Inflammatory macrophage treated with lipopolysaccharide for 1 hour (primary cell): ENCODE measurements at places on chromosomes 13 and 19.

DNA sequence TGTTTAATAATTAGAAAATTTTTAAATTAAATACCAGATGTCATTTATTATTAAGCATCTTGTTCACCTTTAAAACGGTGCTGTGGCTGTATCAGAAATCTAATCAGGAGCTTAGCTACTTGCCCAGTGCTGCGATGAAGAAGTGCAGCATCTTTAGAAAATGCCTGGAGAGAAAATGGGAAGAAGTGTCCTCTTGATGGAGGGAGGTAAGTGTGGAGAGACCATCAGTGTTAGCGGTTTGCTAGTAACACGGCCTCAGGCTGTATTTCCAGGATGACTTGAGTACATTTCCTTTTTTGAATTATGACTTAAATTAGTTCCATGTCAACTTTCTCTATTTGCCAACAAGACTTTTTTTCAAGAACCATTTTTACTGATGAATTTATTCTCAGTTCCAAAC lies 74.1 kb downstream of the SHISA2 start:
- DNase-seq: no peak

- DNase-seq: no peak
These were observed 369.4 kb downstream of the LIG4 start for GRCh38 chr13:107845911-107846310.

DNA sequence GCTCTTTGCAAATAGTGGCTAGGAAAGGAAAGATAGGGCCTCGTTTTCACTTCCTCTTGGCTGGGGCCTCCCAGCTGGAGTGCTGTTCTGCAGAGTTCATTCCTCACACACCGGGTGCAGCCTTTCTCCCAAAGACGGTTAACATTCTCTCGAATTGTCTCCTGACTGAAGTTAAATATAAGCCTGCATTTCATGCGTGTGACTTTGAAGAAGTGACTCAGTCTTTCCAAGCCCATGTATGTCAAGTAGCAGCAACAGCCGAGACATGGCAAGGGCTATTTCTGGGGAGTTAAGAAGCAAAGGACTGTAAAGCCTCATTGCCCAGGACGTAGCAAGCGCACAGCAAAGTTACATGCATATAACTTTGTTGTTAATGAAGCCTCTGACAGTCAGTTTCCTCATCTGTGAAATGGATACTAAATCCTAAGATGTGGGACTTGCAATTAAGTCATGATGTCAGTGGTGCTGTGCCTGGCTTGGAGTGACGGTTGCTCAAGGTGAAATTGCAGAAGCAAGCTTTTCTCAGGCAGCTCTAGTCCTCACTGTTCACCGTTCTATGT lies 502.4 kb downstream of the MYO16 start:
- peak; percentile 42 for DNase-seq

DNA sequence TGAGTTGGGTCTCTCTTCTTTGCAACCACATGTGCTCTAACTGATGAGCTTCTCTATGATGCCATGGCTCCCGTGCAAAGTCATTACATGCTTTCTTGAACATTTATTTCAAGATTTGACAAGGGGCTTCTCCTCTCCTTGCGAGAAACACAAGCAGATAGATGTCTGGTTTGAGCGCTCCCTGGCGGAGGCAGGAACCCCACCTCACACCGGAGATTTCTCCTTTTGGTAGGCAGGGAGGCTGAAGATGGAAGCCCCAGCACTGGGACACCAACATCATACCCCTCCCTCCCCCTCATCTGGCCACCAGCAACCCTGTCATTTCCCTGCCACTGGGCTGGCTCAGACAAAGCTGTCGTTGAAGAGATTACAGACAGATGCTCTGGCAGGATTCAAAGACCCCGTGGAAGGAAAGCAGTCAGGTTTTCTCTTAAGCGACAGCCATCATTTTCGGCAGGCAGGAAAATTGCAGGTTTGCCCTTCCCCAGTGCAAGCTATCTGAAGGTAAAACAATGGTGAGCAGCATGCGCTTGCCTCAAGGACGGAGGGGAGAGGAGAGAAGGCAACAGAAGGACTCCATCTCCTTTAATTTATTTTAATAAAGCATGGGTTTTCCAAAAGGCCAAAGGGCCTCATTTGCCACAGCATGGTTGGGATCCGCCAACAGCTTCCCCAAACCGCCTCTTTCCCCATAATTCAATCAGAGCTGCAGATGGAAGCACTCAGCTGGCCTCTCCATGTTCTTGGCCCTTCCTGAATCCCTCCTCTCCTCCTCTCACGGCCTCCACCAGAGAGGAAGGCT lies 344.1 kb upstream of the TSHZ3 start:
- no peak for DNase-seq

DNA sequence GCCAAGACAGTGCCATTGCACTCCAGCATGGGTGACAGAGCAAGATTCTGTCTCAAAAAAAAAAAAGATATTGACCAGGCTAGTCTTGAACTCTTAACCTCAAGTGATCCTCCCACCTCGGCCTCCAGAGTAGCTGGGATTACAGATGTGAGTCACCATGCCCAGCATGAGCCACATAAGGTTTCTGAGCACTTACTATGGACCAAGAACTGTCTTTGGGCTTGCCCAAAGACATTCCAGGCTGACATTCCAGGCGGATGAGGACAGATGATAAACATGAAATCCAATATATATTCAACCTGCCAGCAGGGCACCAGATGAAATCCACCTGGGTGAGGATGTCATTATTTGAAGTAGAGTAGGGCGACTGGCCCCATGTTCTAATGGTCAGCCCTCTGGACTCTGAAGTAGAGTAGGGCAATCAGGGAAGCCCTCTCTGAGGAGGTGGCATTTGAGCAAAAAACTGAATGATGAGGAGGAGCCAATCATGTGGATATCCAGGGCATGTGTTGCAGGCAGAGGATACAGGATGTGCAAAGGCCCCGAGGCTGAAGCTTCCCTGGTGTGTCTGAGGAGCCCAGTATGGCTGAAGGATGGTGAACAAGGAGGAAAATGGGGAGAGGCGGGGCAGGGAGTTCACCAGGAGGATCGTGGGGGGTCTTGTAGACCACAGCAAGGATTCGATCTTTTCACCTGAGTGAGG lies 4.0 kb downstream of the C19orf38 start:
- DNase-seq: no peak

- DNase-seq: no peak
These were observed 43.4 kb downstream of the ZNF493 start for GRCh38 chr19:21440321-21440720.

DNA sequence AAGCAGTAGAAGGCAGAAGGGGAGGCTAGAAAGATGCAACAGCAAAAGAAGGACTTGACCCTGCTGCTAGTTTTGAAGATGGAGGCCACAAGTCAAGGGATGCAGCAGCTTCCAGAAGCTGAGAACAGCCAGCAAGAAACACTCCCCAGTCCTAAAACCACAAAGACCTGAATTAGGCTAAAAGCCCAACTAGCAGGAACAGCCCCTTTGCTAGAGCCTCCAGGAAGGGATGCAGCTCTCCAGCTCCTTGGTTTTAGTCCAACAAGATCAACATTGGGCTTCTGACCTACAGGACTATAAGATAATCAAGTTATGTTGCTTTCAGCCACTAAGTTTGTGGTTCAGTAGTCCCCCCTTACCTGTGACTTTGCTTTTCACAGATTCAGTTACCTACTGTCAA lies 10.5 kb upstream of the LATS2 start:
- no peak for DNase-seq

- no peak for DNase-seq
These were observed 13.5 kb downstream of the BRSK1 start for GRCh38 chr19:55297267-55297666.

DNA sequence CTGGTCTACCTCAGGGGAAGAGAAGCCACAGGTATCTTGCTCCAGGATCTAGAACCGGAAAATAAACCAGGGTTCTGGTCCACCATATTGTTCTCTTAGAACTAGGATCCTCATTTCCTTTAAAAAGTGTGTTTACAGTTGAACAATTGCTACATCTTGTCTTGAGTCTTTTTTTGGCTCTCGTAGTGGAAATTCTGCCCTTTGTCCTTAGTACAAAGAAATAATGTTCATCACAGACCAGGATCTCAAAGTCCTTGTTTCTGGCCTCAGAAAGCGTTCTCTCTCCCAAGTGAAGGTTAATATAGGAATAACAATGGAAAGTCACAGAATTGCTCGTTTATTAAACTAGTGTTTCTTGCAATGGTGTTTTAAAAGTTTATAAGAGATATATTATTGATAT lies 20.8 kb downstream of the KLF2 start:
- DNase-seq: no peak

DNA sequence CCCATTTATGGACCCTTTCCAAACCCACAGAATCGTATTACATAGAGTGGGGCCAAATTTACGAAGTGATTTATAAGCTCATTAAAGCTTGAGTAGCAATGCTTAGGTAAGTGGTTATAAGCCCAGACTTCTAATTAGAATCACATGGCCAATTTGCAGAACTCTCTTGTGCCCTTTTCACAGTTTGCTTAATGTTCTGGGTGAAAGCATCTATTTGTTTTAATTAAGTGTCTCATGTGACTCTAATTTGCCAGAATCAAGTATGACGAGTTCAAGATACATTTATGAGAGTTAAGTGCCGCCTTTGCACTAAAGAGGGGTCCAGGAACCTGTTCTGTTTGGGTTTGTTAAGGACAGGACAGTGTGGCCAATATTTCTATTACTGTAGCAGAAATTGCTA lies 46.0 kb upstream of the ZNF681 start:
- DNase-seq: no peak

- DNase-seq: no peak
These were observed 15.7 kb downstream of the ARID3A start for GRCh38 chr19:941292-942132.

DNA sequence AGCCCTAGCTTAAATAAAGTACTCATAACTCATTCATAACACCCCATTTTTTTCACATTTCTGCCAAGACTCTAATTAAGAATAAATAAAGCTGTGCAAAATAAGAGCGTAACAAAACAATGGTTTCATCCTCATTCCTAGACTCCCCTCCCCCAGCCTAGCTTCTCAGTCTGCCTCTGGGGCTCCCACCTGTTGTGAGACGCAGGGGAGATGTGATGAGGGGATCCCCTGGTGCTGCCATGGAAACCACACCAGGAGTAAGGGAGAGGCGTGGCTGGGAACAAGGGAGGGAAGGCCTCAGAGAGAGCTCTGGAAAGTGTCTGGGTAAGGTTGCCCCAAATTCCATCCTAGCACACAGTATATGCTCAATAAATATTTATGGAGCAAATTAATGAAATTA lies 93.3 kb upstream of the USP29 start:
- no peak for DNase-seq

DNA sequence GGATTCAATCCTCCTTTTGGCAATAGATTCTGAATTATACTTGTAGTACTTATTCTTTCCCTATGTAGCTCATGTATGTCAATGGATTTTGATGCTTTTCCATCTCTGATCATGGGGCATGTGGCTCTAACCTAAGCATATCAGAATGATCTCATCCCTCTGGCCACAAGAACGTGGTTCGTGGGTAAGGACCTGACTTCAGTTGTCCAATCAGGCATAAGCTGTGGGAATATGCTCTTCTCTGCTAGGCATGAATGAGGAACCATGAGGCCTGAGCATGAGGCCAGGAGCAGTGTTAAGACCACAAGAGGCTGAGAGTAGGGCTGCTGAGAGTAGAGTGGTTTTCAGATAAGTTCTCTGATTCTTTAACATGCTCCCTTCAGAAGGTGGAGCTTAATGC lies 292.4 kb upstream of the TSHZ3 start:
- no peak for DNase-seq

DNA sequence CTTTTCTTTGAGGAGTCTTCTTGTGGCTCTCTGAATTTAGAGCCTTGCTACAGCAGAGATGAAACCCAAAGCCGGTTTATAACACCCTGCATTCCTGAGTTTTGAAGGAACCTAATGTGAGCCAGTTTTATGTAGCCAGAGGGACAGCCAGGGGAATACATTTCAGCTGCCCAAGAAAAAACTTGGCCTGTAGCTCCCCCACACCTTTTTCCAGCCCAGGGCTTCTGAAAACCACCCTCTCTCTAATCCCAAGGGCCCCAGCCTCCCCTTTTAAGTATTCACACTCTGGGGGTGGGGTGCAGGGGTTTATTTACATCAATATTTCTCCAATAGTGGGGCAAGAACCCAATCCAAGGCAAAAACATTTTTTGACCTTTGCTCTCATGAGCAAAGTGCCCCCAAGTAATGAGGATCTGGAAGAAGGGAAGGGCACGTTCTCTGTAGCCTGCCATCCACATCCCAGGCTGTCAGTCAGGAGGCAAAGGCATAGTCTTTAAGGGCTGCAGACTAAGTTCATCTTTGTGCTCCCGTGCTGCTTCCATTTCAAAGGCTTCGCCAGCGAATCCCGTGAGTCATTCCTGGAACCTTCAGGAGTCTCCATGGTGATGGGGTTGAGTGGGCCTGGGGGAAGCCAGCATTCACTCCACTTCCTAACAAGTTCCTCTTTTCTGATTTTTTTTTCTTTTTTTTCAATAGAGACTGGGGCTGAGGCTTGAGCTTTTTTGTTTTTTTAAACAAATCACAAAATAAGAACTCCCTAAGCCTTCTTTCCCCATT lies 33.2 kb upstream of the MEDAG start:
- DNase-seq: peak; percentile 75

- no peak for DNase-seq
These were observed 28.9 kb upstream of the TNFRSF19 start for GRCh38 chr13:23541221-23541824.

DNA sequence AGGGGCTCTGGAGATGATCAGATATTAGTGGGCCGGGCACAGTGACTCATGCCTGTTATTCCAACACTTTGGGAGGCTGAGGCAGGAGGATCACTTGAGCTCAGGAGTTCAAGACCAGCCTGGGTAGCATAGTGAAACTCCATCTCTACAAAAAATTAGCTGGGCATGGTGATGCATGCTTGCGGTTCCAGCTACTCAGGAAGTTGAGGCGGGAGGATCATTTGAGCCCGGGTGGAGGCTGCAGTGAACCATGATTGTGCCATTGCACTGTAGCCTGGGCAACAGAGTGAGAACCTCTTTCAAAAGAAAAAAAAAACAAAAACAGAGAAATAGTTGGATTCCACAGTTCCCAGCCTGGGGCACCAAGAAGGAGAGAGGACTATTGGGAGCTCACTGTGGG lies 17.9 kb upstream of the SHFL start:
- DNase-seq: no peak

GRCh38 chr13:104571161-104571892 lies 1505.1 kb upstream of the SLC10A2 start:
- no peak for DNase-seq

DNA sequence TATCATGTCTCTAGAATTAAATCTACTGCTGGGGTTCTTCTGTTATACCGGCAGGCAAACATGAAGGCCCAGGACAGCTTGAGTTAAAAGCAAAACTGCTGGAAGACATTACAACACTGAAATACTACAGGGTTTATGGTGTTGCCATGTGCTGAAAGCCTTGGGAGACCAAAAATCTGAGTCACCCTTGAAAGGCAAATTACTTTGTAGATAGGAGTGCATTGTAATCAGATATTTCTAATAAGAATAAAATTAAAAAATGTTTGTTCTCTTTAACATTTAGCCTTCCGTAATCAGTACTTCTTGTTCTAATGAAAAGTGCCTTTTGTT lies 181.3 kb downstream of the PCDH9 start:
- DNase-seq: no peak
